Regular cardiac myocyte (primary cell): ENCODE measurements at places on chromosomes 7 and 10. TPM values are rescaled to one million over a fixed set of nuclear protein-coding genes. Genes with fewer than 3 reads are reported as not detected.

HOXA13 gene
- total RNA-seq = under 0.01 TPM in 1 of 2 replicates, not detected in the other

ATG9B gene
- under 0.01 and 2.0 TPM in 2 replicates for total RNA-seq

PRLHR gene
- not detected in 2 replicates for total RNA-seq

TAS2R41 gene
- not detected in 2 replicates for total RNA-seq

UPK3BL1 gene
- total RNA-seq = 1.7 and 6.5 TPM in 2 replicates

SFXN4 gene
- total RNA-seq = 14.9 and 25.1 TPM in 2 replicates

CDK1 gene
- 15.5 and 84.0 TPM in 2 replicates for total RNA-seq

GTF2IRD1 gene
- total RNA-seq = 4.4 and 4.5 TPM in 2 replicates

NT5C2 gene
- total RNA-seq = 40.5 and 72.4 TPM in 2 replicates

IMMP2L gene
- 5.9 and 18.6 TPM in 2 replicates for total RNA-seq

SLC35B4 gene
- total RNA-seq = 13.0 and 16.5 TPM in 2 replicates

PAX4 gene
- not detected in 2 replicates for total RNA-seq

OR9A2 gene
- 0.19 TPM in 1 of 2 replicates, not detected in the other for total RNA-seq

ZNF467 gene
- total RNA-seq = 0.56 and 0.77 TPM in 2 replicates

ITPRIP gene
- total RNA-seq = 19.7 and 52.1 TPM in 2 replicates

OR2A1 gene
- under 0.01 TPM in 1 of 2 replicates, not detected in the other for total RNA-seq

AGMO gene
- 5.9 and 6.2 TPM in 2 replicates for total RNA-seq

ABCB4 gene
- total RNA-seq = under 0.01 and 0.28 TPM in 2 replicates

CRYGN gene
- total RNA-seq = 0.56 TPM in 1 of 2 replicates, not detected in the other
